ENCODE measurements at places on chromosomes 4 and X.

DNA sequence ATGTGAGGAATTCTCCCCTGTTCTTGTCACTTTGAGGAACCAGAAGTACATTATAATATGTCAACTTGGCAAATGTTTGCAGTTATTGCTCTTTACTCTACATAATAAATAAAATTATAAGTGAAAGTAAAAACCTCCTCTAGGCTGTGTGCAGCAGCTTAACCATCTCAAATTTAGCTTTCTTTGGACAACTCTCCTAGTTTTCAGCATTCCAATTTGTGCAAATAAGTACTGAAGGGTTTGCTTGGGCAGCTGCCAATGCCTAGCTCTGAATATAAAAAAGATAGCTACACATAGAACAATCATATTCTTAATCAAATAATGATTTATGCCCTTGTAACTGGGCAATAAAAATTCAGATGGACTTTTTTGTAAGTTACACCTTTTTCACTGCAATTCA, 82.5 kb downstream of the GASK1B start:
- DNase-seq: peak; percentile 7

DNA sequence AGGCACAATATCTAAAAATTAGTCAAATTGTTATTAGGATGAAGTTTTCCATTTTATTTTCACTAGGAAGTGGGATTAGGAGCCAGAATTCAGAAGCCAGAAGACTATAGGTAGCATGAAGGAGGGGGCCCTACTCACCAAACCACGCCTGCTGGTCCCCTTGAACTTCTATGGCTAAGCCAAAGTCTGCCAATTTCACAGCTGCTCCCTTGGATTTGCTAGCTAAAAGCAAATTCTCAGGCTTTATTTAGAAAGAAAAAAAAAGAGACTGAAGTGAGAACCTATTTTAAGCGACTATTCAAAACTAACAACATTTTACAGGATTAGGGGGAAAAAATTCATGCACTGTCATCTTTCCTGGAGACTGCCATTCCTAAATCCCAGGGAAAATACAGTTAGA, 224.3 kb downstream of the CAMK2D start:
- no peak for DNase-seq

GRCh38 chr4:88599714-88600113, 7.4 kb downstream of the HERC3 start:
- no peak for DNase-seq

GRCh38 chr4:173507471-173508385, 22.3 kb downstream of the HAND2 start:
- no peak for DNase-seq

GRCh38 chr4:2968381-2968780, 5.0 kb downstream of the GRK4 start:
- no peak for DNase-seq

DNA sequence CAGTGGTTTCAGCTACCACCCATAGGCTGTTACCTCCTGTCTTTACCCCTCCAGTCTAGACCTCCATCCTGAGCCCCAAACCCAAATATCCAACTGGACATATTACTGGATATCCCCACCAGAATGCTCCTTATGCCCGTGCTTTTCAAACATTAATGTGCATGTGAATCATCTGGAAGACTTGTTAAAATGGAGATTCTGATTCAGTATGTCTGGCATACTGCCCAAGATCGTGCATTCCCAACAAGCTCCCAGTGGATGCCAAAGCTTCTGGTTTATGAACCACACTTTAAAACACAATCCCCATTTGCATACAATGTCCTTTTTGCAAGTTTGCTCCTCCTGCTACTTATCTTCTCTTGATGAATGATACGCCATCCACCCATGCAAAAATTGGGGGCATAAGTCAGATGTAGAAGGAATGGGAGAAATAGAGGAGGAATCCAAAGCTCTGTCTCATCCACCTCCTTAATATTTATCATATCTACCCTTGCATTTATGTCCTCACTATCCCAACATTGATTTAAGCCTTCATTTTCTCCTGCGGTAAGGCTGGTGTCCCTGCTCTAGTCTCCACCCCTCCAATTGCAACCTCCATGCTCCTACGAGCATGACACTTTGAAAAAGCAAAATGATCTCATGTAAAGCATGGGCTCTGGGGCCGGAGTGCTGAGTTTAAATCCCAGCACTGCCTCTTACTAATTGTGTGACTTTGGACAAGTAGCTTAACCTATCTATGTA, 7.4 kb upstream of the PGRMC1 start:
- no peak for DNase-seq

GRCh38 chr4:37667197-37668100, 18.7 kb downstream of the RELL1 start:
- no peak for DNase-seq

DNA sequence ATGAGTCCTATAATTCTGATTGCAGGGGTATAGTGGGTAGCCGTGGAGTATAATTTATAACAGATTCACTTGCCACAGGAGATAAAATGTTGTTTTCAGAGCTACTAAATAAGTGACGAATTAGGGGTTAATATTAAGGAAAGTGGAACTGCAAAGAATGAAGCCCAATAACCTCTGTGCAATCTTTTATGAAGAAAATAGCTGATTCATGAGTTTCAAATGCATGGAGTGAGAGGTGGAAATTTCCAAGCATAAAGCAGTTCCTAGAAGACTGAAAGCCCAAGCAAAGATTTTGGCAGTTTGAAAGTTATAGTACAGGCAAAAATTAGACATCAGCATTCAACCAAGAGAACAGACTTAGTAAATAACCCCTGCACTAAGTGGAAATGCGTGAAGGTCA, 1782.4 kb upstream of the PCDH10 start:
- DNase-seq: no peak

DNA sequence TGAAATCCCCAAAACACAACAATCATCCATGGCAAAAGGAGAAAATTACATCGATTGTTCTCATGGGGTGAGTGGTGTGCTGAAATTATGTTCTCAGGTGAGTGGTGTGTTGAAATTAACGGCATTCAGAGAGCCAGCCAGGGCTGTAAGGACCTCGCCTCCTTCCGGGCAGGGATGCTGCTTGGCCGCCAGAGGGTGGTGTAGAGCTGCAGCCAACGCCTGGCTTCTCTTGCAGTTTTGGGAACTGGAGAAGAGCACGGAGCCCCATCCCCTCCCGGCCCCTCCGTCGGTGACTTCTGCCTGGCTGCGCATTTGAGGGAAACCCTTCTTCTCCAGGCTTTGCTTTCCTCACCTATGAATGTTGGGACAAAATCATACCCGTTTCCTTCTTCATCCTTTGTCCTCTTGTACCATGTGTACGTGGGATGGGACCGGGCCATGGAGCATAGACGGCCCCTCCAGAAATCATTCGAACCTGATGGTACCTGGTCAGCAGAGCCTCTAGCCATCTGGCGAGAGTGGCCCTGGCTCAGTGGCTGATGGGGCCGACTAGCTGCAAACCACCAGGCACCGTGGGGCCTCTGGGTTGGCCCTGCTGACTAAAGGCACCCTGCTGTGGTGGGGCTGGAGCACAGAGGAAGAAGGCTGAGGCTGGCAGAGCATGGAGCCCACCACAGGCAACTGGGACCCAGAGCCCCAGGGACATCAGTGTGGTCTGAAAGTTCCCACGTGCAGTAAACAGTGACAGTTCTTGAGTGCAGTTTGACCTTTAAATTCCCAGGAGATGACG, 28.4 kb downstream of the TRMT44 start:
- DNase-seq: peak; percentile 26

DNA sequence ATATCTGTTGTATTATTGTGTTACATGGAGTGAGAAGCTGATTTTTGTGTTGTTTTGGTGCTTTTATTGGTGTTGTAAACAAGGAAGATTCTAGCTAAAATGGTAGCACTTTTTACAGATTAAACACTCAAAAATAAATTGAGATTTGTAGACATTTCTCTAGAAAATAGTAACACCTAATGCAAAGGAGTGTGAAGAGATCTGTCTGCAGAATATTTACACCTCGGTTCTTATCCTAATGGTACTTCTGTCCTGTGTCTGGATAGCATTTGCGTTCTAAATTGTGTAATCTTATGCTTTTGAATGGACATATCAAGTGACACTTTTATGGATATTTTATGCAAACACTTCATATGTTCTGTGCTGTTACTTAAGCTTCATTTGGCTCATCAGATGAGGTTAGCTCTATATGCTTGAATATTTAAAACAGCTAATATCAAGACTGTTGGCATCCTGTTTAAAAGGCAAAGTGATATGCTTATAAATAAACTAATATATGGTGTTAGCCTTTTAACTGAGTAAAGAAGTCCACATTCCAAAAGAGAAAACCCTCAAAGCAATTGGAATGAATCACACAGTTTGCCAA, 6.0 kb downstream of the PCDH7 start:
- no peak for DNase-seq

DNA sequence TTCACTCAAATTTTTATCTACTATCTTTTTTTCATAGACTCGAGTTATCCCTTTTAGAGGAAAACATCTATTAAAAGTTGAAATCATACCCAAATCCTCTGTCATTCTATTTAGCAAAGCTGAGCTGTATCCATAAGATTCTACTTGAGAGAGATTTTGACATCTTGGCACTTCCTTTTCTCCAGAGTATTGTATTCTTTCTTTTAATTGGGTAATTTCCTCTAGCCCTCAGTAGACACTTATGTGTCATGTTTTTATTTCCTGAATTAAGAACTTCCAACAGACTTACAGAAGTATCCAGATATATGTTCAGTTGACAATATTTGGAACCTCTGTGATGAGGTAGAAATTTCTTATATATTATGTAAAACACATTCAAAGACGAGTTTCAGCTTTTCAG, 201.6 kb upstream of the NR3C2 start:
- DNase-seq: no peak

- DNase-seq: peak; percentile 66
These were observed 580.8 kb upstream of the TENM3 start for GRCh38 chr4:181662383-181662782.

GRCh38 chr4:57091657-57092162, 18.5 kb downstream of the IGFBP7 start:
- DNase-seq: no peak

DNA sequence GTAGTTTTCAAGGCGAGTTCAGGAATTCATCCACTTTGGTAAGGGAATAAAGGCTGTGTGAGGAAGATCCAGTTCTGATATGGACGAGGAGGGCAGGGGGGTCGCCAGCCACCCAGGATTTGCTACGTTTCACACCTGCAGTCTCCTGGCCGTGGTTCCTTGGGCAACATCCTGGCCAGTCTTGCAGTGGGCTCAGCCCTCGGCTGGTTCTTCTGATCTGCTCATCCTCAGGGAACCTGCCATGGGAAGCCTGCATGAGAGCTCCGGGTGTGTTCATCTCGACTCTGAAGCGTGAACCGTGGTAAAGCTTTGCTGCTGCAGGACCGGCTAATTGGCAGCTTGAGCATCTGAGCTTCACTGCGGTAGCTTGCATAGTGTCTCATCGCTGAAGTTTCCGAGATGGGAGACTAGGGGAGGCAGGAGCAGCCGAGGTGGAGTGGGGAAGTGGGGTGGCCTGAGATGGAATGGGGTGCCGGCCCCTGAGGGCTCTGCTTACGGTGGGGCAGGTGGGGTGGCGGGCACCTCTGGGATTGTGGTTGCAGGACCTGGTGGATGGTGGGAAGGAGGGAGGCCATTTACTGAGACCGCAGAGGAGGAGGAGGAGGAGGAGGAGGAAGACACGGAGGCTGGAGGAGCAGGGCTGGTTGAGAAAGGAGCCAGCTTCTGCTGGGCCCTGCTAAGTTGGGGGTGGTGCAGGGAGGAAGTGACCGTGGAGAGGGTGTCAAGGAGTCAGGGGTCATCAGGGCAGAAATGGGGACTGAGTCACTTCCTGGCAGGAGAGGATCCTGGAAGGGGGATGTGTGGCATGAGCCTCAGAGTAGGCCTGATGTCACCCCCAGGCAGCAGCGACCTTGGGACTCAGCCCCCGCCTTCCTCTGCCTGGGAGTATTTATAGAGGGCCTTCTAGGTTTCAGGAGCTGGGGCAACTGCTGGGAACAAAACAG, 213.1 kb upstream of the PSAPL1 start:
- no peak for DNase-seq

- no peak for DNase-seq
These were observed 2229.4 kb upstream of the AGA start for GRCh38 chr4:179671609-179672008.

GRCh38 chrX:54786967-54787366, 11.1 kb downstream of the ITIH6 start:
- no peak for DNase-seq

DNA sequence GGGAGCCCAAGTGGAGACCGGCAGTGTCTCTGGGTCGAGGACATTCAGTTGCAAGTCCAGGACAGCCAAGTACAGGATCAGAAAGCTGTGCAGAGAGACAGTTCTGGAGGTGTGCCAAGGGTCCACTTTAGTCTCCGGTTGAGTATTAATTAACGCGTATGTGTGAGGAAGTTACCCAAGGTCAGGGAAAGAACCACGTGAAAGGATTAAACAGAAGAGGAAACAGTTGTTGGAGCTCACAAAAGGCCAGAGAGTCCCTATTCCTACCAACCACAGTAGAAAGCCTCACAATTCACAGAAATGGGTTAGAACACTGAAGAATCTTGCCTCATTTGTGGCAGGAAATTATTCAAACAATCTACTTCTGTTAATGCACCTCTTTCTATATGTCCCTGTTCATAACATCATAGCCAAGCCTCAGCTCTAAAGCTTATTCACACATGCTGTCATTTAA, 17.9 kb upstream of the NSUN7 start:
- DNase-seq: peak; percentile 46
